MV-4-11 (cell line): ENCODE measurements at places on chromosomes 4 and X.

- no peak for DNase-seq
Measured at GRCh38 chrX:46485897-46486296, 59.3 kb downstream of the ZNF674 start.

GRCh38 chr4:84753321-84753972 is 170.5 kb downstream of the CDS1 start:
- DNase-seq: peak; percentile 81

DNA sequence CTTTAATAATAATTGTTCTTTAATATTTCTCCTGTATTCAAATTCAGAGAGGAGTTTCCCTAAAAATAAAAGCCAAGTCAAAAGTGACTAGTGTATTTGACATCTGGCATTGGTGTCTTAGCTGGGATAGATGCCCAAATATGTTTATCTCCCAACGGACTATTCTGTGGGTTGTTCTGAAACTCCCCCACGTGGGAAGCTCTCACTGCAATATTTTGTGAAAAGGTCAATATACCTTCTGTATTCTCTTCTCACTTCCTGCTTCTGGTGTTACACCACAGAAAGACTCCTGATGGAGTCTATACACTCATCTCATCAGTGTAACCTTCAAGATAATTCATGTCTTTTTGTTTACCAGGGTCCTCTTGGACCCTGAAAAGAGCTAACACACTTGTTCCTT is 2052.8 kb upstream of the TENM3 start:
- DNase-seq: peak; percentile 30

DNA sequence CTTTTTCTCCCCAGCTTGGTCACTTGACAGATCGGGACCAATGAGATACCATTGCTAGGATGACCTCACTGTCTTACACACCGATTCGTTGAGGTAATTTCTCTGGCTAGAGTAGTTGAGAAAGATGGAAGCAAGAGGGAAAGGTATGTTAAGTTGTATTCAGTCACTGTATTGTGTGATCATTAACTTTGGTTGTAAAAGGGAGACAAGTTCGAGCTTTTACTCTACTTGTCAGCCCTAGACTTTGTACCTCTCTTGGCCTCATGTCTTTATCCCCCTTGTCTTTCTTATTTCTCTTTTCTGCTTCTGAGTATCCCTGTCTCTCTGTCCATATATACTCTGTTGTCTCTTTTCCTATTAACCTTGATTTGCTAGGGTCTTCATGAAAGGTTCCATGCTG is 15.5 kb downstream of the FMR1 start:
- DNase-seq: no peak

GRCh38 chrX:79371101-79371500 is 4.0 kb upstream of the ITM2A start:
- DNase-seq: no peak

- DNase-seq: no peak
Measured at GRCh38 chr4:138269175-138269574, 27.0 kb upstream of the SLC7A11 start.

GRCh38 chrX:144798972-144799371 is 448.3 kb upstream of the SPANXN1 start:
- peak; percentile 65 for DNase-seq

- no peak for DNase-seq
Measured at GRCh38 chr4:43238585-43238984, 346.1 kb downstream of the GRXCR1 start.

DNA sequence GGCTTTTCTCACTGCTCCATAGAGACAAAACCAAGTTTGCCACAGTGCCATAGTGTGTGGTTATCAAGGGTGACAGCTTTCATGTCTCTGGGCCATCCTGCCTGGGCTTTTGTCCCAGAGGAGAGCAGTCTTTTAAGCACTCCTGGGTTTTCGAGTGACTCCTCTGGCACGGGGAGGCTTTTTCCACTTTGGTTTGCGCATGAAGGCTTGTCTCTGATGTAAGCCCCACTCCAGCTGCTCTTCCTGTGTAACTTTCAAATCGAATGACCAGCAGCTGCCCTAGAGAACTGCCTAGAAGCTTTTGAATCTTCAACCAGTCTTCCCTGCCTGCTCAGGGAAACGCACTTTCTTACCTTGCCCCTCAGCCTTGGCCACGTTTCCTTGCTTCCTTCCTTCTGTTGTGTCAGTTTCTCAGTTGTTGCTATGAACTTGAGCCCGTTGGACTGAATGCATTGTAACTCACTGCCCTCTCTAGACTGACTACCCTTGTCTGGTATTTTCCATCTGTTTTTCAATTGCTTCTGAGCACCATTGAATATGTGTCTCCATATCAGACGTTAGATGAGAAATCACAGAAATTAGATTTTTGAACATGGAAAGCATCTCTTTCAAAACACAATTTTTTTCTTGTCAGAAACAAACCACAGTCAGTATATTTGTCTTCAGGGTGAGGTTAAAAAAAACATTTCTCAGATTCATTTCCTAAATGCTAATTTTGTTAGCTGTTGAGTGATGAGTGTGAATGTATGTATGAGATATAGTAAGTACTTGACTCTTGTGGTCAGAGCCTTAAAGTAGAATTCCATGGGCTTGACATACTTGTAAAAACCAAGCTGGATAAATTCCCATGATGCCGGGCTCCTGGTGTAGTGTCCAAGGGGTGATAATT is 45.3 kb downstream of the SLC9A6 start:
- peak; percentile 11 for DNase-seq

GRCh38 chr4:125519371-125520146 is 204.8 kb downstream of the FAT4 start:
- no peak for DNase-seq

DNA sequence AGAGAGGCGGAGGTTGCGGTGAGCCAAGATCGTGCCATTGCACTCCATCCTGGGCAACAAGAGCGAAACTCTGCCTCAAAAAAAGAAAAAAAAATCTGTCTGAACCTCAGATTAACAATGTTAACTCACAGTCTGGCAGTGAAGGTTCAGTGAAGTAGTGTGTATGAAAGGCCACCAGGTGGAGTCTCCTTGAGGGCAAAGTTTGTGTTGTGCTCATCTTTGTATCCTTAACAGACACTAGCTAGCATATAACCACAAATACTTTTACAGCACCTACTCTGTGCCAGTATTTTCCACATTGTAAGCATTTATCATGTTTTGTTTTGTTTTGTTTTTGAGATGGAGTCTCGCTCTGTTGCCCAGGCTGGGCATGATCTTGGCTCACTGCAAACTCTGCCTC is 46.0 kb upstream of the MGST2 start:
- DNase-seq: peak; percentile 45
